ENCODE measurements at places on chromosomes 1 and 21. TPM values are rescaled to one million over a fixed set of nuclear protein-coding genes. Genes with fewer than 3 reads are reported as not detected.

The RAD54L gene
- total RNA-seq: 0.43 TPM

The RAP1A gene
- total RNA-seq: 20.0 TPM

The SPATA17 gene
- 1.00 TPM for total RNA-seq

The ERG gene
- 0.28 TPM for total RNA-seq

The F3 gene
- 59.4 TPM for total RNA-seq

The NOS1AP gene
- not detected for total RNA-seq

The ATP5IF1 gene
- 203 TPM for total RNA-seq

The RPTN gene
- total RNA-seq: not detected

The RNU1-4 gene
- total RNA-seq: 4,050 TPM

The ANGPTL1 gene
- 8.8 TPM for total RNA-seq

The SPATA21 gene
- total RNA-seq: not detected

The EYA3 gene
- 8.5 TPM for total RNA-seq

The BPNT1 gene
- 15.4 TPM for total RNA-seq

The UMODL1 gene
- total RNA-seq: 0.14 TPM
